Right cardiac atrium (tissue), 5 donors: ENCODE measurements at places on chromosomes 6 and 20. TPM values are rescaled to one million over a fixed set of nuclear protein-coding genes. Genes with fewer than 3 reads are reported as not detected.

Gene HCRTR2
- 0.16 TPM for polyA plus RNA-seq

Gene PRICKLE4
- polyA plus RNA-seq, result 1.7 TPM

Gene MOCS3
- 1.7 TPM for polyA plus RNA-seq

Gene BPI
- 0.07 TPM for polyA plus RNA-seq

Gene PHACTR3
- polyA plus RNA-seq, result 14.5 TPM

Gene TXLNB
- 48.7 TPM for polyA plus RNA-seq

Gene GTSF1L
- not detected for polyA plus RNA-seq

Gene LY6G6C
- polyA plus RNA-seq, result 0.18 TPM

DNA sequence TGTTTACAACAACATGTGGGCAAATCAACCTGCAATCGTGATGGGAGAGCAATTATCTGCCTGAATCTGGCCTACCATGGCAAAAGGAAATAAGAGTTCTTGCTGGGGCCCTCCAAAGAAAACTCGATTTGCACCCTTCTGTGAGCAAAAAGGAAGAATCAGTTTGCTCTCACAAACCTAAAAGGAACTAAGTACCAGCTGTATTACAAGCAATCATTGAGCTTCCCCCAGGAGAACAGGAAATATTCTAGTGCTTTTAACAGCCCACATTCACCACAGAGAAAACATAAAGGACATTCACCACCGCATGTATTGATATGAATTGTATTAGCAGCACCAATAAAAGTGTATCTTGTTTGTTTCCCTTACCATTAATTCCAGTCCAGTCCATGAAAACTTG, 75.0 kb downstream of the MBOAT1 start:
- no peak for DNase-seq

GRCh38 chr20:10673176-10673841, 490 bp downstream of the JAG1 start:
- DNase-seq, result peak; percentile 70

DNA sequence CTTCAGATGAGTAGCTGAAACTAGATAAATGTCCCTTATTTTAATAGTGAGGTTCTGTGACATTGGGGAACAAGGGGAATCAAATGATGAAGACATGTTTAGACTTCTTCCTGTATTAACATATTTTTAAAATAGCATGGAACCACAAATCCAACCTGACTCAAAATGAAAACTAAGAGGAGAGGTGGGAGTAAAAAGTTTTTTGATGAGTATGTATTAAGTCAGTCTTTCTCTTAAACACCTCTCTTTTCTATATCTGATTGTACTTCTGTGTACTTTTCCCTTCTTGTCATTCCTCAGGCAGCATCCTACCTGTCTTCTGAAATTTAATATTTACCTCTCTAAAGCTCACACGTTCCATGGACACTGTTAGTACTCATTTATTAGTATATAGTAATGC, 8.7 kb upstream of the SDHAF4 start:
- DNase-seq, result no peak

DNA sequence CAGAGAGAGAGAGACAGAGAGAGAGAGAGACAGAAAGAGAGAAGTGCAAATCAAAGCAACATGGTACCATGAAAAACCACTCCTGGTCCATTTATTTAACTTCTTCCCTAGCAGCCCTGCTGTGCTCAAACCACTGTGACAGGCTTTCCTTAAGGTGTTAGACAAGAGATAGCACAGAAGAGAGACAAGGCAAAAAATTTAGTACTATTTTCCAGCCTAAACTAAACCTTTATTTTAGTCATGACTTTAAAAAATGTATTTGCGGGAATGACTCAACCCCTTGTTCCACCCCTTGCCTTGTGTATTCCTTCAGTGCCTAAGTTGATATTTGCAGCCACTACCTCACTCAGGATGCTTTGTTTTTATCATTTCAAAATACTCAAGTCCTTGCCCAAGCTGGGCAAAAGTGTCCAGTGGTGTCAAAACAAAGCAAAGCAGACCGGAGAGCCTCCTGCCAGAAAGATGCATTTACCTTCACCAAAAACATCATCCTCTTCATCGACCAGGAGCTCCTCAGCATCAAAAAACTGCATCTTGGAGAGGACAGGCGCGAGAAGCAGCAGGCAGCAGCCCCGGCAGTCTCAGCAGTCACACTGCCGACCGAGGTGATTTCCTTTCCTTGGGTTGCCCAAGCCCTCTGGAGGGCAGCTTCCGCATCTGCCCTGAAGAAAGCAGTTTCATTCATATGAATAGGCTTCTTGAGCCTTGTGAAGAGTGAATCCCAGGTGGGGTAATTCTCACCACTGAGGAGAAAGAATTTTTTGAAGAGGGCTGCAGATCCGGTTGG, at the start of gene RIPOR2:
TSS of gene RIPOR2 (minus strand) at position 595 of the 787 bp plus-strand sequence. CDS start at position 533, 62 bp downstream.
- DNase-seq, result peak; percentile 51

- DNase-seq, result no peak
These were observed 190.4 kb downstream of the OGFRL1 start for GRCh38 chr6:71478834-71479541.

- no peak for DNase-seq
These were observed 33.4 kb upstream of the IPCEF1 start for GRCh38 chr6:154390034-154390433.

DNA sequence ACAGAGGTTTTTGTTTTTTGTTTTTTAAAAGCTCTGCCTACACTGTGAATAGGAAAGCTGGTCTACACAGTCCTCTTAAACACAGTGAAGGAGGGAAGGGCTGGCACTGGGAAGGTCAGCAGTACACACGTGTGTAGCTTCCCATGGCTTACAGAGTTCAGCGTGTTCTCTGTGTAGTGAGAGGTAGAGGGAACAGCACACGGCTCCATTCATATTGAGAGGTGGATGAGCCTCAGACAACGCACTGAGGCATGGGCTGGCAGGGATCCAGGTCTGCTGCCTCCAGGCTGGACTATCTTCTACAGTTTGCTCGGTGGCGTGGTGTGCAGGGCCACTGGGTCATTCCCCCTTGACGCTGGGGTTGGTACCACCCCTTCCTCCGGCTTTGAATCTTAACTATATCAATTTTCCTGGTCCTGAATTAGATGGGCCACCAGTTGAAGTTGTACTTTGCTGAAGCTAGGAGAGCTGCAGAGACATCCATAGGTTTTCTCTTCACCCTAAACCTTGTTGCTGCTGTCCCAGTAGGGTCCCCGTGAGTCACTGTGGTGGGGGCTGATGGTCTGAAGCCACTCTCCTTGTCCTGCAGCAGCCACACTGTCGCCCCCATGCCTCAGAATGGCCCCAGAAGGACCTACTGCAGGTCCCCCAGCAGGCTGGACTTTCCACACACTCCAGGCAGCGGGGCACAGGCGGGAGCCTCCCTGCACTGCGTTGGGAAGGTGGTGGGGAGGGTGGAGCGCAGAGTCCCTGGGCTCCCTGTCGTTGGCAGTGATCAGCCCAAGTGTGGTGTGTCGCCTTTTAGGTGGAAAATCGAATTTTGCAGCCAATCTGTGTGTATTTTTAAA, 2.0 kb downstream of the ARFGAP1 start:
- peak; percentile 70 for DNase-seq

GRCh38 chr20:60718743-60719480, 533.1 kb upstream of the CDH4 start:
- DNase-seq, result no peak

DNA sequence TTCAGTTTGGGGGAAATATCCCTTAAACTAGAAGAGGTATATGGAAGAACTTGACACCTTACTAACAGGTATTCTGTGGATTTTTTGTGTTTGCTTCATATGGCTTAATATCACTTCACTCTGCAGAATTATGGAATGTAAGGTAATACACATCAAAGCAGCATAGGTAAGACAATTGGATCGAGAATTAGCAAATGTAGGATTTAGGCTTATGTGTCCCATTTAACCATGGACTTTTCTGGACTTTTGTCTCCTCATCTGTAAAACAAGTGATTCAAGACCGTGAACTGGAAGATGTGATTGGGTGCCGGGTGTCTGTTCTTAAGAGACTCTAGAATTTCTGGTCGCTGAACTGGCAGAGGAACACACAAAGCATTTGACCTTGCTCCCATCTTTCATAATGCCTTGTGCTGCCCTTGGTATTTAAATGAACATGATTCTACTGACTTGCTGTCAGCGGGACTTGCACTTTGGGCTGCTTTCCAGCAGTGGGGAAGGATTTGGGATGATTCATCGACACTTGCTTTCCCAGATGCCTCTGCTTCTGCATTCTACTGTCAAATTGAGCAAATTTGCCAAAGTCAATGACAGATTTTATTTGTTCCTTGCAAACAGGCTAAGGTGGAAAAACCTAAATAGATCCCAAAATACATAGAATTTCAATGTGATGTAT, 199.8 kb downstream of the PLCB1 start:
- DNase-seq, result peak; percentile 70

DNA sequence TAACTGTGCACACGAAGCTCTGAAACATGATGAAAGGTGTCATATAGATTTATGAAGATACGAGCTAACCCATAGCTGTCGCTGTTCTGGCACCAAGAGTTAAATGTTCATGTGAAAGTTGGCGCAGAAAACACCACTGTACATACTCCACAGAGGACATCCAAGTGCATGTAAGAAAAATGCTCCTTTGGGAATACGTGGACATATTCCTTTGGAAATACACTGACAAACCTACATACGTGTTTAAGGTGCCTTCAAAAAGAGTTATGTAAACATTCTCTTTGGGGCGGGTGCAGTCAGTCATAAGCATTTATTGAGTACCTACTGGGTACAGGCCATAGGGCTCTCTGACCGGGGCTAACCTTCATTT, 723 bp upstream of the ARID1B start:
- DNase-seq, result no peak

- no peak for DNase-seq
These were observed 193.8 kb upstream of the SIM1 start for GRCh38 chr6:100658486-100658885.

GRCh38 chr20:33945391-33946081, 48.2 kb upstream of the RALY start:
- no peak for DNase-seq

GRCh38 chr20:14634665-14635064, 297.3 kb upstream of the FLRT3 start:
- DNase-seq, result no peak

DNA sequence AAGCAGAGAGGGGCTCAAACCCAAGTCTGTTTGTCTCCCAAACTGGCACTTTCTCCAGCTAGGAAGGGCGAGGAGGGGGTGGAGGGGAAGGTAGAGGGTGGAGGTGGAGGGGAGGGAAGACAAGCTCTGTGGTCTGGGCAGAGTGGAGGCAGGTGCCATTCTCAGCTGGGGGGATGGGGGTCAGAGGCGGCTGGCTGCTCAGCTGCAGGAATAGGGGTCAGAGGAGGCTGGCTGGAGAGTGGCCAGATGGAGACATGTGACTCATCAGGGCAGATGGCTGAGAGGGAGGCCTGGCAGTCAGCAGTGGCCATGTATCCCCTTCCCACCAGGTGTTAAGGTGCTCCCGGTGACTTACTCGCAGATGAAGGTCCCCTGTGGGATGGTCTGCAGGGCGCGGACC, 3.5 kb upstream of the SLC44A4 start:
- peak; percentile 46 for DNase-seq

GRCh38 chr6:156890627-156891314, 113.6 kb downstream of the ARID1B start:
- no peak for DNase-seq

DNA sequence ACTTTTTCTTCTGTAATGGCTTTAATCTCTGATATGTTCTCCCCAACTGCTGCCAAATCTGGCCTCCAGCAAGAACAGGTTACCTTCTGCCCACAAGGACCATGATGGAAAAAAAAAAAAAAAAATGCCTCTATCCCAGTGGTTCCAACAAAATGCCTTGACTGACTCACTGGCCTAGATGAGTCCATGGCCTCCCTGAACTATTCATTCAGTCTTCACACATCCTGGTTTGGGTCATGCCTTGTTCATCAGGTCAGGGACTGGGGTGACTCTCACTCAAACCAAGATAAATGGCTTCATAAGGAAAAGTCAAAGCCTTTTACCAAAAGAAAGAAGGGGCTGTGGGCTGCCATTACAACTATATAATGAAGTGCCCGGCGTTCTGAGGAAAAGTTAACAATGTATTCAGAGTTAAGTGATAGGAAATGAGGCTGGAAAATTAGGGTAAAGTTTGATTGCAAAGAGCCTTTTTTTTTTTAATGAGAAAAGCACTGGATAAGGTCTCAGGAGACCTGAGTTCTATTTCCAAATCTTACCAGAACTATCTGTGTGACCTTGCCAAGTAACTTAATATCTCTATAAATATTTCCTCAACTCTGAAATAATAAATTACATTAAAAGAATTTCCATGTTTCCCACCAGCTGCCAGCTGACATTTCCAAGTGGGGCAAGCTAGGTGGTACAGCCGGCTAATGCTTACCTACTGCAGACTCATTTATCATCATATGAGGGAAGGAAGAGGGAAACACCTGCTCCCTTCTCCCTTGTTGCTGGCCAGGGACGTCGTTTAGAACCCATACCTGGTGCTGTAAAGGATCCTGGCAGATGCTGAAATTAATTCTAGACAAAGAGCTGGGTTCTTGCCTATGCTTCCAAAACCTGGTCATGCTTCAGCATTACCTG, 380.0 kb upstream of the MARCKS start:
- DNase-seq, result no peak

DNA sequence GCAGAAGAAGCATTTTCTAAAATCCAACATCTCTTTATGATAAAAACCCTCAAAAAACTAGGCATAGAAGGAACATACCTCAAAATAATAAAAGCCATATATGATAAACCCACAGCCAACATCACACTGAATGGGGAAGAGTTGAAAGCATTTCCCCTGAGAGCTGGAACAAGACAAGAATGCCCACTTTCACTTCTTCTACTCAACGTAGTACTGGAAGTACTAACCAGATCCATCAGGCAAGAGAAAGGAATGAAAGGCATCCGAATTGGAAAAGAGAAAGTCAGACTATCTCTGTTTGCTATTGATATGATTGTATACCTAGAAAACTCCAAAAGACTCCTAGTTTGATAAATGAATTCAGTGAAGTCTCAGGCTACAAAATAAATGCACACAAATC, 7.9 kb upstream of the CDK19 start:
- no peak for DNase-seq

- DNase-seq, result peak; percentile 94
These were observed 23.3 kb upstream of the TOP1 start for GRCh38 chr20:41005361-41005729.

DNA sequence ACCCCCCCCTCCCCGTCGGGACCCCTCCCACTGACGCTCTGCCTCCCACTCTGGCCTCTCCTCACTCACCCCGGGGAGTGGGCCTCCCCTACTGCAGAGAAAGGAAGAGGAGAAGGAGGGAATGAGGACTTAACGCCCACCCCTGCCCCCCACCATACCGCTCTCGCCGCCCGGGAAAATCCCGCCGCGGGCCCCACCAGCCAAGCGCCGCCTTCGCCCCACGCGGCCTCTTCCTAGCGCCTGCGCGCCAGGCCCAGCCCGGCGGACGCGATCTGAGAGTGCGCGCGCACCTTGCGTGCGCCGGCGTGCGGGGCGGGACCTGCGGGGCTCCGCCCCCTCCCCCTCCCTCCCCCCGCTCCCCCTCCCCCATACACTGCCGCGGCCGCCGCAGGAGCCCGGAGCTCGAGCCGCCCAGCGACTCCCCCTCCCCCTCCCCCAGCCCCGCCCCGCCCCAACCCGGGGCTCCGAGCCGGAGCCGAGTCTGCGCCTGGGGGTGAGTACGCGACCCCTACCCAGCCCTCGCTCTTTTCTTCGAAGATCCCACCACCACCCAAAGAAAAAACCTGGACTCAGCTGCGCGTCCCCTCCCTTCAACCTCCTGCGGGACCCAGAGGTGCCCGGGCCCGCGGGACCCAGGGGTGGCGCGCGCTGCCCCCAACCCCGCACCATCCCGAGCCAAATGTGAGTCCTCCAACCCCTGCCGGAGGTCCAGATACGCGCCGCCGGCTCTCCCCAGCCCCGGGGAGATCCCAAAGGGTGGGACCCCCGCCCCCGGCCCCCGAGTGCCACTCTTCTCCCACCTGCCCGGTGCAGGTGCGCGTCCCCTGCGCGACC, at the start of the genes MRPL14 and TMEM63B:
TSS of gene MRPL14 (minus strand) at position 267 of the 834 bp plus-strand sequence. CDS start 10,841 bp downstream, outside the sequence.
TSS of gene TMEM63B (plus strand) at position 369 of the 834 bp plus-strand sequence. CDS start 7,031 bp downstream, outside the sequence.
- DNase-seq, result peak; percentile 97
